ENCODE measurements at places on chromosomes 1 and 21.
A peak's percentile ranks its signal among the peaks of the same experiment; 100 is the strongest.

DNA sequence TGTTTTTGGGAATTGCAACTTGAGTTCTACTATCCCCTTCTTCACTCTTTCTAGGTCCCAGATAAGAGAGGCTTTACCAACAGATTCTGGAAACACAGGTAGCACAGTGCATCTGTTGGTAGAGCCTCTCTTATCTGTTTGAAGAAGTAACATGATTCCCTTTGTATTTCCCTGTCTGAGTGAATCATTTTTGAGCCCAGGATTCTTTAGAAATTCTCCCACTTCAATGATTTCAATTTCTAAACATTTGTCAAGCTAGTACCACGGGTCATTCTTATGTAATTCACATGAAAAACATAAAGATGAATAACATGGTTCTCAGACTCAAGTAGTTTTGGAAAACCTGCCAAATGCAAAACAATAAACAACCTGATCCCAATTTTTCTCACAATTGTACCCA lies 72.0 kb upstream of the DUSP10 start:
- H3K4me1 ChIP-seq: peaks cover 17% of the 10 kb centered on the region
- DNase-seq: no peak
- H3K36me3 ChIP-seq: no peaks in the 10 kb centered on the region
- H3K27ac ChIP-seq: no peak overlapping the region
- no peaks in the 10 kb centered on the region for H3K27me3 ChIP-seq

- no peak overlapping the region for H3K27ac ChIP-seq
- no peaks in the 10 kb centered on the region for H3K36me3 ChIP-seq
- no peak overlapping the region for H3K4me3 ChIP-seq
- peaks cover 7% of the 10 kb centered on the region for H3K27me3 ChIP-seq
- no peak for DNase-seq
Observed at GRCh38 chr1:9992910-9993309, 4.1 kb upstream of the RBP7 start.

DNA sequence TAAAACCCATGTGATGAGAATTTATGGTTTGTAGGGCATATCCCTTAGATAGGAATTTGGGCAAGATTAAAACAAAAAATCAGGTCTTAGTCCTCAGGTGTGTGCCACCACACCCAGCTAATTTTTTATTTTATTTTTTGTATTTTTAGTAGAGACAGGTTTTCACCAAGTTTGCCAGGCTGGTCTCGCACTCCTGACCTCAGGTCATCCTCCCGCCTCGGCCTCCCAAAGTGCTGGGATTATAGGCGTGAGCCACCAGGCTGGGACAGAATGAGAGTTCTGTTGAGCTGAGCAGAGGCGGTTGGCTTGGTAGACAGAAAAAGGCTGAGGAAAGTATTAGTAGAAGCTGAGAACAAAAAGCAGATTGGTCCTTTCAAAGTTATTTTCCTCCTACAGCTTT lies 43.8 kb upstream of the EDARADD start:
- H3K27ac ChIP-seq: no peak overlapping the region
- no peaks in the 10 kb centered on the region for H3K4me1 ChIP-seq
- no peak for DNase-seq
- no peaks in the 10 kb centered on the region for H3K36me3 ChIP-seq
- H3K4me3 ChIP-seq: no peak overlapping the region

GRCh38 chr1:198544265-198544664 lies 3.8 kb upstream of the ATP6V1G3 start:
- no peak overlapping the region for H3K27ac ChIP-seq
- H3K4me3 ChIP-seq: no peak overlapping the region
- peaks cover 6% of the 10 kb centered on the region for H3K4me1 ChIP-seq
- no peak for DNase-seq

- peaks cover 85% of the 10 kb centered on the region for H3K36me3 ChIP-seq
- H3K27me3 ChIP-seq: no peaks in the 10 kb centered on the region
- no peaks in the 10 kb centered on the region for H3K4me1 ChIP-seq
- no peak overlapping the region for H3K27ac ChIP-seq
- no peak for DNase-seq
Observed at GRCh38 chr1:44643721-44644334, 30.5 kb downstream of the TMEM53 start.

GRCh38 chr1:5681654-5682053 lies 310.6 kb downstream of the NPHP4 start:
- peak; percentile 31 for DNase-seq
- H3K4me3 ChIP-seq: no peak overlapping the region
- peaks cover 3% of the 10 kb centered on the region for H3K4me1 ChIP-seq
- no peak overlapping the region for H3K27ac ChIP-seq
- no peaks in the 10 kb centered on the region for H3K36me3 ChIP-seq
- H3K27me3 ChIP-seq: no peaks in the 10 kb centered on the region
